ENCODE measurements at places on chromosomes 5 and 9.

- no peak for DNase-seq
These were observed 138.2 kb upstream of the RFX3 start for GRCh38 chr9:3664044-3664443.

DNA sequence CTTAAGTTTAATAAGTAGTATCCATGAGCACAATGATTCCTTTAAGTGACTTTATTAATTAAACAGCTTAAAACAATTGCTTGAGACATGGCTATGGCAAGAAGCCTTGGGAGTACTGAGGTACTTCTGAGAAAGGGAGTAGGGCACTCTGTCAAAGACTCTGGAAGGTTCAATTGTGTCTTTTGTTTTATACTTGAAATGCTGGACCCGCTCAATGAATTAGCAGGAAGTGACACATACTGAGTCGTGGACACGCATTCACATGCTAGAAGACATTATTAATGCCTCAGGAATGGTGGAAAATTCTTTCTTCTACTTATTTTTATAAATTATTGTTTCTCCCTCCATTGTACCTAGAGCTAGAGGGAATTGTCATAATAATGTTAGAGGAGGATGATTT lies 347.3 kb upstream of the ZNF608 start:
- DNase-seq = peak; percentile 87

DNA sequence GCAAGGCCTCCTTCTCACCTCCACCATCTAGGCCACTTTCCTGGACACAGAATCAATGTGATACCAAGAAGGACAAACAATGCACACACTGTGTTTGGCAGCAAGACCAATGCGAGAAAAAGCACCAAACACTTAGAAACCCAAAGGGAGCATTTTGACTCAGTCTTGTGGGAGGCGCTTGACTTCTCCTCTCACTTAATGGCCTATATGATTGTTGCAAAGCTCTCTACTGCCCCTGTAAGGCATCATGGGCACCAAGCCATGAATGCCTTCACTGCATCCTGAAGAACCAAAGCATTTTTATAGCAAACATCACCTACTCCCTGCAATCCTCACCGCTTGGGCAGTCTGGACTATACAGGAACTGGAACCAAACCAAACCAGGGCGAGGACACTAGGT lies 57.5 kb downstream of the CDH6 start:
- no peak for DNase-seq

- no peak for DNase-seq
These were observed 72.7 kb downstream of the KCNN2 start for GRCh38 chr5:114434396-114435219.

DNA sequence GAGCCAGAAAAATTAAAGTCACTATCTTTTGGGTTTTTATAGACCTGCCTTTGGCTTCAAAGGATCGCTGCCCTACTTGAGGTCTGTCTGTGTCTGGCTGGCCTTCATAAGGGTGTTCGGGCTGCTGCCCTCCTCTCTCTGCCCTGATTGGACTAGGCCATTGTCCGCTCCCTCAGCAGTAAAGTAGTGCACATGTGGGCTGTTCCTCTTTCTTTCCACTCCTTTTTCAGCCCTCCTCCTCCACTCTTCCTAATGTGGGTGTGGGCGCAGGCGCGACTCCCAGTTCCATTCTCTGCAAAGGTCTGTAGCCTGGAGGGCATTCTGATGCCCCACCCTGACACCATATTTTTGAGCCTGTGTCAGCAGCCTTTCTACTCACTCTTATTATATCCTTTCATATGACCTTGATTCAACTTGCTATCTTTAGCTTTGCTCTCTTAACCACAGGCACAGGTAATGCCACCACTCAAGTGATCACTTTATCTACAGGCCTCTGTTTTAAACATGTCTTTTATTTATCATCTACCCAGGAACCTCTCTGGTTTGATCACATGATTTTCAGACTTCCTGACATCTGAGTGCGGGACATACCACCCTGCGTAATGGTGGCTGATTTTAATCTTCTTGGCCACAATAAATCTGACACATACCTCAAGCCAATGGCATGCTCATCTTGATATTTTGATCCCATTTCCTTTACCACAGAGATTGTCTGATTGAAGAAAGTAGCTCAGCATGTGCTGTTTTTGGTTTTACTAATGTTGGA lies 144.5 kb downstream of the AOPEP start:
- no peak for DNase-seq

DNA sequence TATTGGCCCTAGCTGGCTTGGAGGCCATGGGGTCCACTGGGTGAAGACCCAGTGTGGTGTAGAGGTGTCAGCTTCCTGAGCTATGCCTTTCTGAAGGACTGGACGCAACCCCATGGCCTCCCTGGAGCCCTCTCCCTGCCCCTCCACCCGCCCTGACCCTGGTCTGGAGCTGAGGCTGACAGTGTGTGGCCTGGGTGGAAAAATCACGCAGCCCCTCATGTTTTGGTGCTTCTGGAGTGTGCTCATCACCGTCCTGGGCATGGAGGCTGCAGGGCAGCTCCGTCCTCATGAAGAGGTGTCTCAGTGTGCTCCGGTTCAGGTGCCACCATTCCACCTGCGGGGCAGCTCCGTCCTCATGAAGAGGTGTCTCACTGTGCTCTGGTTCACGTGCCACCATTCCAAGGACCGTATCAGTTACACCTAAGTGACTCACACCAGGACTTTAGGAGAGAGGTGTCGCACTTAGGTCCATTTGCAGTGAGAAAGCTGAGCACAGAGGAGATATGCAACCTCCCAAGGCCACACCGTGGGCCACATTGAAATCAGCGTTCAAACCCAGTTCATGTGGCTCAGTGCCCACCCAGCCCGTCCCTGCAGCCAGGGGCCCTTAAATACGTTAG lies 214.3 kb upstream of the IRX1 start:
- no peak for DNase-seq

DNA sequence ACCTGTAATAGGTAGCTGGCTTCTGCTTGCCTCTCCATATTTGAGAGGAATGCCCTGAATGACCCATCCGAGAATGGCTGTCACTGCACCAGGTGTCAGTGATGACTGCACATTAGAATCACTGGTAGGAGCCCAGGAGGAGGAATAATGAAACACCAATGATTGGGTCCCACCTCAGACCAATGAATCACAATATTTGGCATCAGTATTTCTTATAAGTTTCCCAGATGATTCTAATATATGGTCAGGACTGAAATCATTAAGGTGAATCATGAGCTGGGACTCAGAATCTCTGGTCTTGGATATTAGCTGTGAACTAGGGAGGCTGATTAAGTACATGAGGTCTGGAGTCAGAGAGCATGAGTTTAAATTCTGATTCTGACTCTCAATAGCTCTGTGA lies 23.4 kb downstream of the ARSB start:
- no peak for DNase-seq

DNA sequence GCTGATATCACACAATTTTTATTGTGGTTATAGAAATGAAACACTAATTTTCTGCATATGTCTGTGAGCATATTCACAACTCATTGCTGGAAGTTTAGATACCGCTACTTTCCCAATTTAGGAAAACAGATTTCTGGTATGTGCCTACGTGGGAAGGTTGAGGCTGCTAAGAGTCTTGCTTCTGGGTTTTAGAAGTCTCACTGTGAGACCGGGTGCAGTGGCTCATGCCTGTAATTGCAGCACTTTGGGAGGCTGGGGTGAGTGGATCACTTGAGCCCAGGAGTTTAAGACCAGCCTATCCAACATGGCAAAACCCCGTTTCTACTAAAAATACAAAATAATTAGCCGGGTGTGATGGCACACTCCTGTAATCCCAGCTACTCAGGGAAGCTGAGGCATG lies 39.6 kb downstream of the UBAP1 start:
- no peak for DNase-seq

- no peak for DNase-seq
These were observed 201.1 kb upstream of the GLRA1 start for GRCh38 chr5:152125661-152126205.

DNA sequence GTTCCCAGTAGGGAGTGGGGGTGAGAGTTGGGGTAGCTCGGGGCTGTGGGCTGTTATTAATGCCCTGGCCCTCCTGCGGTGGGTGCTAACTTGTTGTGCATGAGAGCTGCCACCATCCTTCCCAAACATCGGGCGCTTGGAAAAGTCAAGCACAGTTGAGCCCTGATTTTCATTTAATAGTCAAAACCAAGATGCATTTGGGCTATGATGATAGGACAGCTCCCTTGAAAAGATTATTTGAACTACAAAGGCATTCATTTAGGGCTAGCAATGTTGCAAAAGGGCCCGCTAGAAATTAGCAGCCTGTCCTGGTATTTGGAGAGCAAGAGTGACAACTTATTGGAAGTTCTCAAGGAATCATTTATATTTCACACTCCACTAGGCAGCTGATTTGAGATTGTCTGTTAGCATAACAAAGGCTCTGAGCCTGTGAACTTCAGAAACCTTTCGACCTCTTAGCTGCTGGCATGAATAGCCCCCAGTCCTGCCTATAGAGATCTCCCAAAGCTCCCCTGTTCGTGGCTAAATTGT lies 128.2 kb upstream of the TMEM161B start:
- no peak for DNase-seq

GRCh38 chr5:81631621-81632020 lies 119.3 kb downstream of the SSBP2 start:
- DNase-seq = no peak

DNA sequence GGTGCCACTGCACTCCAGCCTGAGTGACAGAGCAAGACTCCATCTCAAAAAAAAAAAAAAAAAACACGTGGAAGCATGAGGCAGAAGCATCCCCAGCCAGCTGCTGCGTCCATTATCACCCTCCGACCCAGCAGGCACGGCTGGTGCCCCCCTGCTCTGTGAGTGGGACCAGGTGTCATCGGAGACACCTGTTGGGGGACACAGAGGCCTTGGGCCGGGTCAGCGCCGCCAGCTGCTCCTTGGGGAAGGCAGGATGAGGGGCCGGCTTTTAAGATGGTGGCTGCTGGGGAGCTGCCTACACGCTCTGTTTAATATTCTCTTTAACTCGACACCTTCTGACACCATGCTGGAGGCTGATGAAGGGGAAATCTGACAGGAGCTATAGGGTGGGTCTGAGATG lies 80.2 kb upstream of the RUFY1 start:
- no peak for DNase-seq

DNA sequence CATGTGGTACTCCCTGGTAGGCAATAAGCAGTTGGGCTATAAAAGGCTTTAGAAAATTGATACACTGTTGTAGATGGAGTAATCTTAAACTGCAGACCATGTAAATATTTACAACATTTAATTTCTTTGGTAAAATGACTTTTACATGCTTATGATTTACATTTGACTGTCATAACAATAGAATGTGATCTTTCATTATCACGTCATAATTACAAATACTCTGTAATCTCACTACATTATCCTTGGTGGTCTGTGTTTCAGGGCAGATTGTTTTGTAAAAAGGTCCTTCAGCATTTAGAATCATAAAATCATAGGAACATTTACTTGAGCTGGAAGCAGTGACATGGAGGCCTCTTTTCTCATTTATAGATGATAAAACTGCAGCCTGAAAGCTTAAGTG lies 73.3 kb upstream of the PRRC1 start:
- DNase-seq = no peak

- DNase-seq = peak; percentile 71
These were observed 2.3 kb downstream of the MAN2A1 start for GRCh38 chr5:109691996-109692395.

DNA sequence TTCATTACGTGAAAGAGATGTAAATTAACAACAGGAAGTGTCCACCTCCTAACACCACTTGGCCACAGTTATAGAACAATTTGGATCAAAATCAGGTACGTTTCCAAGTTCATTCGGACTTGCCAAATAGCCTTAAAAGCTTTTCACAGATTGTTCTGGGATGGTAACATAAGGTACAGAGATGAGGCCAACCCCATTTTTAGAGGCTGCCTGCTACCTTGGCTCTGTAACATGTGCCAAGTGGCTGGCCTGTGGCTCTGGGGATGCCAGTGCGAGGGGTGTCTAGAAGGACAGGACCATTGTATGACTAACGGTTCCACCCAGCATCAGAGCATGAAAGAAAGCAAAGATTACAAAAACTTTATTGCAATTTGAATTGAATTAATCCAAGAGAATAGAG lies 91.0 kb downstream of the LHFPL2 start:
- no peak for DNase-seq

- no peak for DNase-seq
These were observed 8.0 kb downstream of the SPOCK1 start for GRCh38 chr5:137491121-137491520.

GRCh38 chr5:1765141-1765879 lies 34.3 kb downstream of the MRPL36 start:
- no peak for DNase-seq

GRCh38 chr5:6365977-6366590 lies 12.3 kb downstream of the MED10 start:
- no peak for DNase-seq

- DNase-seq = peak; percentile 64
These were observed 93.6 kb upstream of the FER start for GRCh38 chr5:108654051-108654450.

DNA sequence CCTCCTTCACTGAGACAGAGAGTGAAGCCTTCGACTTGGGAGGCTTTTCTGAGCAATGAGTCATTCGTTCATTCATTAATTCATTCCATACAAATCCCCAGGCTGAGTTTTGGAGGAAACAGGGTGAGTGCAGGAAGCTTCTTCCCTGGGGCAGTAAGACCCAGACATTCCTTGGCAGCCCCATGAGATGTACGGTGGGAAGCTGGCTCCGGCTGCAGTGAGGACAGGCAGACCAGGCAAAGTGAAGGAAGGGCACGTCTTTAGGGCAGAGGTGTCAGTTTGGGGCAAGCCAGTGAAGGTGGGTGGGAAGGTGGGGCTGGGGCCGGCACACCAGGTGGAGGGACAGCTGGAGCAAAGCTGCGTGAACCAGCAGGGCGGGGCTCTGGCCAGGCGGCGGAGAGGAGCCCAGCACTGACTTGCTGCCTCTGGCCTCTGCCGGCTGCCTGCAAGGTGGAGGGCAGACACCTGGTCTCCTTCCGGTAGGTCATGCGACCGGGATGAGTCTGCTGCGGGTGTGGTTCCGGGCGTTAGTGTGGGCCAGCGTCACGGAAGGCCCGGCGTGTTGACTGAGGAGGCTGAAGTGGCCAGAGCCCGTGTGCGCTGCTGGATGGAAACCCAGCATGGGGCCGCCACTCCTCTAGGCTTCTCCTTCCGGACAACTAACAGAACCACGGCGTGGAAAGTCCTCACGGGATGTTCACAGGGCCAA lies 16.6 kb downstream of the OLFM1 start:
- DNase-seq = no peak

DNA sequence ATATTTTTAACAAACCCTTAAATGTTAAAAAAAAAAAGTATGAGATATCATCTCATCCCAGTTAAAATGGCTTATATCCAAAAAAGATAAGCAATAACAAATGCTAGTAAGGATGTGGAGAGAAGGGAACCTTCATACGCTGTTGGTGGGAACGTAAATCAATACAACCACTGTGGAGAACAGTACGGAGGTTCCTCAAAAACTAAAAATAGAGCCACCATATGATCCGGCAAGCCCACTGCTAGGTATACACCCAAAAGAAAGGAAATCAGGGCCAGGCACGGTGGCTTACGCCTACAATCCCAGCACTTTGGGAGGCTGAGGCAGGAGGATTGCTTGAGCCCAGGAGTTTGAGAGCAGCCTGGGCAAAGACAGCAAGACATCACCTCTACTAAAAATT lies 3.0 kb downstream of the MTMR12 start:
- DNase-seq = no peak

DNA sequence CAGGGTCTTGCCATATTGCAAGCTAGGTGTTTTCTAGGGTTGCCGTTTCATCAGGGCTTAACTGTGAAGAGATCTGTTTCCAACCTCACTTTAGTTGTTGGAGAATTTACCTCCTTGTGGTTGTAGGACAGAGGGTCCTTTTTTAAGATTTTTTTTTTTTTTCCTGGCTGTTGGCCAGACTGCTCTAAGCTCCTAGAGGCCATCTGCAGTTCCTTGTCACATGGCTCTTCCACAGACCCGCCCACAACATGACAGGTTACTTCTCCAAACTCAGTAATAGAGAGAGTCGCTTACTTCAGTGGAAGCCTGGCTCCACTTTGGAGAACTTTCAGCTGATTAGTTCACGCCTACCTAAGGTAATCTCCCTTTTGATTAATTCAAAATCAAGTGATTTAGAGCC lies 543.7 kb downstream of the DMRTA1 start:
- DNase-seq = no peak

Data from HCEC 1CT (cell line).